Left renal pelvis (tissue), 4 donors: ENCODE measurements at places on chromosomes 11 and 22.

DNA sequence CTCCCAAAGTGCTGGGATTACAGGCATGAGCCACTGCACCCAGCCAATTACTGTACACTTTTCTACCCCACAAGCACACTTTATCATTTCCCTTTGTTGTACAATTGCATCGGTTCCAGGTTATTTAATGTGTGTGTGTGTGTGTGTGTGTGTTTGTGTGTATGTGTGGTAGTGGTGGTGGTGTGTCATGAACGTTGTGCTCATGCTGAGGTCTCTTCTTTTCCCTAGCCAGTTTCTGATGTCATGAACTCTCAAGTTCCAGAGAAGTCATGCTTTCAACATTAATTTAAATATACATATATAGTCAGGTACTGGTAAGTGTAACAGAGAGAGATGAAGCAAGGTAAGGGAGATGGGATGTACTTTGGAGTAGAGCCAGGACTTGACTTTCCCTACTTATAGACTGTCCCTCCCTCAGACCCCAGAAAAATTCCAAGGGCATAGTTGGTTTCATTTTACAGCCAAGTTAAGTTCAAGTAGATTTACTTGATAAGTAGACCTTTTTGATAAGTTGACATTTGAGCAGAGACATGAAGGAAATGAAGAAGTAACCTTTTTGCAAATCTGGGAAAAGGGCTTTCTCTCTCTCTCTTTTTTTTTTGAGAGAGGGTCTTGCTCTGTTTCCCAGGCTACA lies 42.7 kb downstream of the WEE1 start:
- DNase-seq = no peak

GRCh38 chr11:64688534-64688982 lies 34.4 kb downstream of the NRXN2 start:
- peak; percentile 82 for DNase-seq

- peak; percentile 56 for DNase-seq
These were observed 226.4 kb downstream of the ADAMTS15 start for GRCh38 chr11:130674686-130675308.

DNA sequence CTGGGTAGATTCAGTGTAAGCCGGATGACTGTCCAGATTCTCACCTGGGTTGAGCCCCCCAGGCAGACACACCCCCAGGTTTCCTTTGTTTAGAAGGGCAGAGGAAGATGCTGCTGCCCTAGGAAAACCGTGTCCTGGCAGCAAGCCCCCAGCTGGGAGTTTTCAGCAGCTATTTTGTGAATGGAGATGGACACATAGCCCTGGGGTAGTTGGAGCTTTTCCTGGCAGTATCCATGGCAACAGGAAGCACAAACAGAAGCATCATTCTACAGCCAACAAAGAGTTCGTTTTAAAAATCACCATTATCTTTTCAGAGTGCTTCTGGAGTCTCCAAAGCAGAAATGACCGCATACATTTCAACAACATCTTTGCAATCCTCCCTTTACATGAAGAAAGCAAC lies 245.5 kb downstream of the BRD1 start:
- DNase-seq = no peak

DNA sequence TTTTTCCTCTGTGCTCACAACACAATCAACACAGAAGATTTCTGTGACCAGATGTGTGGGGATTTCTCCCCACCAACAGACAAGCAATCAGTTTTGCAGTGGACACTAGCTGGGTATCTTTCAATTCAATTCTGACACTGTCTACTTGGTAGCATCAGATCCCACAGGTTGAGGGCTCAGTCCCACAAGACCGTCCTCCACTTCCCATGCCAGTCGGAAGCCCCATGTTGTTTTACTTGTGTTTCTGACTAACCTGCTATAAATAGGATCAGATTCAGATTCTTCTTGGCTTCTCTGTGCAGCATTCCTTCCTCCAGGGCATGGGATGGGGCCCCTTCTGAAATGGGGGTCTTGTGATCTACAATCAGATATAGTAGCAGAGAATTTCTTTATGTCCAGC lies 19.6 kb downstream of the ACER3 start:
- DNase-seq = no peak

GRCh38 chr11:27075655-27076054 lies 35.0 kb downstream of the BBOX1 start:
- DNase-seq = no peak

- DNase-seq = no peak
These were observed 9.4 kb downstream of the KLHL22 start for GRCh38 chr22:20486229-20486628.

- DNase-seq = no peak
These were observed 73.3 kb downstream of the TRIM44 start for GRCh38 chr11:35735903-35736302.
